Naive thymus-derived CD4-positive, alpha-beta T cell (primary cell): ENCODE measurements at places on chromosomes 16 and 17. TPM values are rescaled to one million over a fixed set of nuclear protein-coding genes. Genes with fewer than 3 reads are reported as not detected.
A peak's percentile ranks its signal among the peaks of the same experiment; 100 is the strongest.

DNA sequence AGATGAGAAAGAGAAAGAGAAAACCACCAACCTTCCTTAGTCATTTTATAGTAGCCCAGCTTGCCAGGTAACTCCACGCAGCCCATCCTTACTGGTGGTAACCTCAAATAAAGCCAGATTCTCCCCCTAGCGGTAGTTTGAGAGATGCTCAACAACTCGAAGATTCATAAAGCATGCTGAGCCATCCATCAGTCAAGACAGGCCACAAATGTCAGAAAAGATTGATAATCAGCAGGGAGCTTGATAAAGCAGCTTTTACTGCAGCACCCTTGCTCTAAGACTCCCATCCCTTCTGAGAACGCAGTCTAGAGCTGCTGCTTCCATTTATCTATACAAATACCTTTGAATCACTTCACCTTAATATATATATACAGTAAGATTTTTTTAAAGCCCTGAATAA is 451.5 kb upstream of the HSBP1 start:
- no peak for DNase-seq

- DNase-seq: no peak
Observed at GRCh38 chr16:83051451-83051850, 424.7 kb downstream of the CDH13 start.

The TEKT1 gene
- not detected for total RNA-seq

The CCL4 gene
- total RNA-seq: 29.6 TPM

DNA sequence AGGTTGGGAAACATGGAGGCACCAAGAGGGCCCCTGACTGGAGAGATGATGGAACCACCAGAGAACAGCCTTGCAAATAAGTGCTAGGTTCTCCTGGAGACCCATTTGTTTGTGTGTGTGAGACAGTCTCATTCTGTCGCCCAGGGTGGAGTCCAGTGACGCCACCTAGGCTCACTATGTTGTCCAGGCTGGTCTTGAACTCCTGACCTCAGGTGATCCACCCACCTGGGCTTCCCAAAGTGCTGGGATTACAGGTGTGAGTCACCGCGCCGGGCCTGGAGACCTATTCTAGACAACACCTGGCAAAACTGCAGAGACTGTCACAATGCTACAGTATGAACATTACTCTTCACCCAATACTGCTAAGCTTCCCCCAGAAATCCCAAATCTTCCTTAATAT is 1.5 kb downstream of the NPLOC4 start:
- no peak for DNase-seq

DNA sequence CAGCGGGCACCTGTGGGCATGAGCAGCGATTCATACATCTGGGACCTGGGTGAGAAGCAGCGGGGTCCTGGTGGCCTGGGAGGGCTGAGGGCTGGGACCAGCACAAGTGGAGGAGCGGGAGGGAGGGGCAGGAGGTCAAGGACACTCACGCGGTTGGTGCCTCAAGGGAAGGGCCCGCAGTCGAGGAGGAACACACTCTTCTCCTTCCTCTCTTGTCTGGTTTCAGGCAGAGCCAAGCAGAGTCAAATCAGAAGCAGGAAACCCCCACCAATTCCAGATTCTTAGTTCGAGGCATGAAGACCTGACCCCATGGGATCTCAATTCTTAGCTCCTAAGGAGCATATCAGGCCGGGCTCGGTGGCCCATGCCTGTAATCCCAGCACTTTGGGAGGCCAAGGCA is 15.7 kb downstream of the DNAI2 start:
- no peak for DNase-seq

DNA sequence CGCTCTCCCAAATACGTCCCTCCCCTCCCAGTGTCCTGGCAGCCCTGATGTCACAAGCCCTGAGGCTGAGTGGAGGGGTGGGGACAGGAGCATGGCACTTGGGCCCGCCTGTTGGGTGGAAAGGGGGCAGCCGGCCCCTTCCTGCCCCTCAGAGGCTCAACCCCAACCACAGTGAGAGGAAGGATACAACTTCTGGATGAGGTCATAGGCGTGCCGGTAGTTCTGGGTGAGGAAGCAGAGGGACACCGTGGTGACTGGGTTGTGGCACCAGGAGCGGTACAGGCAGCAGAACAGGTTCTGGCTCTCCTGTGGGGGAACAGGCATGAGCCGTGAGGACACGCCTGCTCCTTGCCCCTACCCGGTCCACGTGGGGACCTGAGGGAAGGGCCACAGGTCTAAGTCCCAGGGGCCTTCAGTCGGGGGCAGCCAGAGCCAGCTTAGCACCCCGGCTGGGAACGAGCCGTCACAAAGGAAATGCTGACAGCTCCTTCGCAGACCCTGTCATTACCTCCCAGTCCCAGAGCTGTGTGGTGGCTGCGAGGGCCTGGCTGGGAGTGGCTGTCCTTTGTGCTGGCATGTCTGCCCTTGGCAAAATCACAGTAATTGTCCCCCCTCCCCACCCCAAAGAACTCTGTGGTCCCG is 11.2 kb upstream of the MTSS2 start:
- DNase-seq: peak; percentile 18

- no peak for DNase-seq
Observed at GRCh38 chr16:16006650-16007049, 57.2 kb downstream of the ABCC1 start.

DNA sequence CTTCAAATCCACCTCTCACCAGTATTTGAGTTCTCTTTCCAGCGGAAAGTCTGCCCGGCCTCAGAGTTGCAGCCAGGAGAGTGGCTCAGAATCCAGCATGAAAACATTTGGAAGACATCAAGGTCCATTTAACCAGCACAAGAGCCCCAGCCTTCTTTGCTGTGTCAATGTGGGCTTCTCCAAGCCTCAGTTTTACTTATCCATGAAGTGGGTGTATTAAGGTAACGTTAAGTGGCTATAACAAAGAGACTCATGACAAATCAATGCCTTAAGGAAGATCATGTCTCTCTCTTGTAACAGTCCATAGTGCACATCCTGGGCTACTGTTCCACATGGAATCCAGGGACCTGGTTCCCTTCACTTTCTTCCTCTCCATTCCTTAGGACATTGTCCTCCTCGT is 959 bp upstream of the SPPL2C start:
- DNase-seq: no peak

GRCh38 chr17:19973156-19973555 is 4.5 kb downstream of the AKAP10 start:
- DNase-seq: no peak

DNA sequence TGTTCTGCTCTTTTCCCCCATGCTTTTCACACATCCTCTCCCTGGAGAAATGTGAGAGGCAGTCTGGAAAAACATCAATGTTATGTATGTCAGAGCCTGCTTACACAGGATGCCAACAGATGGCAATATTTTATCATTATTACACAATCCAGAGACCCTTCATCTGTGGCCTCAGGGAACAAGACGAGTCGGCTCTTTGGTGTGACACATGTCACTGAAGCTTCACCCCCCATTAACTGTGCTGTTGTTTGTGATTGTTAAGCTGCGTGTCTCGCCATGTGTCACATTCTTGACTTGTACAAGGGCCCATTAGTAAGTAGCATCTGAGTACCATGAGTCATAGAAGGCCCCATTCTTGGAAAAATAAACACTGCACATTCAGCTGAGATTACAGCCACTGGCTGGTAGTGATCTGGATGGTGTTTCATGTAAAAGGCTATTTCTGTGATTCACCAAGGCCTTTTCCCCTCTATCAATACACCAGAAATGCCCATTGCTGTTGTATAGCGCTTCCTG is 682.1 kb upstream of the SOX9 start:
- no peak for DNase-seq

GRCh38 chr16:31036691-31037090 is 3.3 kb downstream of the STX4 start:
- no peak for DNase-seq

DNA sequence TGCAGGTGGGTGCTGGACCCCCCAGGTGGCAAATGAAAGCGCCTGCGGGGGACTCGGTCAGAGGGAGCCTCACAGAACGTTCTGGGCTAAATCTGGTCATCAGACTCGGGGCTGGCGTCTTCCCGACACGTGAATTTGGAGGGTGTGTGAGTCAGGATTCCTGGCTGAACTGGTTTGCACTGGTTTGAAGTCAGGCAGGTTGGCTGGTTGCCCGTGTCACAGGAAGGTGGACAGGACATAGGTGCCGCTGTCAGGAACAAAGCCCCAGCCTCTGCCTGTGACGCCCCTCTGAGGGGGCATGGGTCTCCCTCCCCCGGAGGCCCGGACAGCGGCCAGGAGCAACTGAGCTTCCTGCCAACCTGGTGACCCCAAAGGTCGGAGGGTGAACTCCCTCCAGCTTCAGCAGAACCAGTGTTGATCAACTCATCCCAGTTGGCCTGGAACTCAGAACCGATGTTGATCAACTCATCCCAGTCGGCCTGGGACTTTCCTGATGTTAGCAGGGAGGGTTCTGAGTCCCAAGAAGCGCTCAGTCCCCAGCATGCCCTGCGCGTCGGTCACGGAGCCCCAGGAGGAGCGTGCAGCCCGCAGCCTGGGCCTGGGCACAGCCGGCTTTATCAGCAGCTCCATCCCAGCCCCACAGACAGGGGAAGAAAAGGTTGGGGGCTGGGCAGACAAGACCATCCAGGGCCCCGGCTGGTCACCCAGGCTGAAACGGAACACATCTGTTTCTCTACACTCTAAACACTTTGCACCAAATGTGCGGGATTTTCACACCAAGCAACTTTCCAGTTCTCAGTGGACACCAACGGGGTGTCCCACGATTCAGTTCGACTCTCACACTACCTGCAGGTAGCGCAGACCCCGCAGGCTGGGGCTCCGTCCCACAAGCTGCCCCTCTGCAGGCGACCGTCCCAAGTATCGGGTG is 14.4 kb upstream of the METRNL start:
- no peak for DNase-seq

GRCh38 chr17:17420082-17420481 is 56.7 kb upstream of the MED9 start:
- DNase-seq: no peak

- no peak for DNase-seq
Observed at GRCh38 chr16:66660422-66661209, 35.9 kb downstream of the CMTM4 start.

DNA sequence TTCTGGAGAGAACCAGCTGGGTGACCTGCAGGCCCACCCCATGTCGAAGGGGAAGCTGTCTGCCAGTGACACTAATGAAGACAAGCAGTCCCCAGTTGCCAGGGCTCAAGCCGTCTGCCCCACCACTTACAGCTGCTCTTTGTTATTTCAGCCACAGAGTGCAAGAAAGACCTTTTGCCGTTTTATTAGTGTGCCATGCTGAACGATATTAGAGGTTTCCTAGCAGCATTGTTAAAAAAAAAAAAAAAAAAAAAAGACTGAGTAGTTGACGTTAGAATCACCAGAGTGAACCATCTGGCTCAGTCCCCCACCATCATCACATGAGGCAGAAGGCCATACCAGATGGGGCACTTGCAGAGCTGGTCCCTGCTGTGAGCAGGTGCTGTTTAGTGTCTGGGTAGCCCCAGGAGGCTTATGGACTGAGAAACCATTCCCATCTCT is 26.5 kb upstream of the SLC39A11 start:
- no peak for DNase-seq

- DNase-seq: no peak
Observed at GRCh38 chr16:65283181-65283651, 161.4 kb upstream of the CDH11 start.

DNA sequence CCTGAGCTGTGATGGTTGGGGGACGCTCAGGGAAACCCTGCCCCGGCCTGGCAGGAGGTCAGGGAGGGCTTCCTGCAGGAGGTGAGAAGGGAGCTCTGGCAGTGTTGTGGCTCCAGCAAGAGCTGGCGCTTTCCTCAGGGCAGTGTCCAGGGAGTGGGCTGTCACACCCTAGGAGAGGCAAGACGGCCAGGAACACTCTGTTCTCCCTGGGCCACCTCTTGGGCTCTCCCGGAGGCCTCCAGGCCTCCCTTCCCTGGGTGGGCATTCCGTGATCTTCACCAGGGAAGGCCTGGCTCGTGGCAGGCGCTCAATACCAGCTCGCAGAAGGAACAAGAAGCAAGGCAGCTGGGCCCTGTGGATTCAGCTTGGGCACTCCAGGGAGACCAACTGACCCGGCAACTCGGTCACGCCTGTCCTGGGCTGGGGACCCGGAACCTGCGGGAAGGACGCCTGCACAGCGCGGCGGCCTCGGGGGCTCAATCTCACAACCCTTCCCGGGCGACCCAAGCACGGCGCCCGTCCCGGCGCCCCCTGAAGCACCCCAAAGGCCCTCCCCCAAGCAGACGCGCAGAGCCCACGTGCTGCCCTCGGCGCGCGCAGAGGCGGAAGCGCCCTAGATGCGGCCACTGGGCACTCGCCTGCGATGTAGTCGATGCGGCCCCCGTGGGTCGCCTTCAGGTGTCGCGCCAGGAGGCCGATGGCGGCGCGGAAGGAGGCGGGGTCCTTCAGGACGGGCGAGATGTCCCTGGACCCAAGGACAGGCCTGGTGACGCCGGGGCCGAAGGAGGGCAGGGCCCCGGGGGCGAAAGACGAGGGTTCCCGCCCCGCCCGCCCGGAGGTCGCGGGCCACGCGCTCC is 588 bp downstream of the APRT start:
- DNase-seq: peak; percentile 78

DNA sequence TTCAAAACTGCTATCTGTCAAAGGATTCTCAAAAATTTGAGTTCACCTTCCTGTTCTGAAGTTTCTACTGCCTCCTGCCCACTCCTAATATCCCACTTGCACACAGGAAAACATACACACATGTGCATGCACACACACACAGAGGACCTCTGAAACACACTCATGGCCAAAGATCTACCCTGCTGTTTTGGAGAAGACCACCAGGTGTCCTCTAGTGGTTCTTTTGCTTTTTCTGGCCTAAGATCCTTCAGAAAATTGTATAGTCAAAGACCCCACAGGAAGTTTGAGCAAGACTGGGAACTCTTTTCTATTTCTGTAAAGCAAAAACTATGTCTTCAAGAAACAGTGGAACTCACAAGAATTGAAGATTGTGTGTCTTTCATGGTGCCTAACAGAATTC is 90.2 kb downstream of the CDH8 start:
- no peak for DNase-seq

- DNase-seq: no peak
Observed at GRCh38 chr16:26457882-26458281, 608.8 kb upstream of the C16orf82 start.

- DNase-seq: no peak
Observed at GRCh38 chr16:23072084-23072599, 77.1 kb downstream of the USP31 start.

GRCh38 chr16:47511882-47512281 is 50.8 kb downstream of the PHKB start:
- DNase-seq: no peak

DNA sequence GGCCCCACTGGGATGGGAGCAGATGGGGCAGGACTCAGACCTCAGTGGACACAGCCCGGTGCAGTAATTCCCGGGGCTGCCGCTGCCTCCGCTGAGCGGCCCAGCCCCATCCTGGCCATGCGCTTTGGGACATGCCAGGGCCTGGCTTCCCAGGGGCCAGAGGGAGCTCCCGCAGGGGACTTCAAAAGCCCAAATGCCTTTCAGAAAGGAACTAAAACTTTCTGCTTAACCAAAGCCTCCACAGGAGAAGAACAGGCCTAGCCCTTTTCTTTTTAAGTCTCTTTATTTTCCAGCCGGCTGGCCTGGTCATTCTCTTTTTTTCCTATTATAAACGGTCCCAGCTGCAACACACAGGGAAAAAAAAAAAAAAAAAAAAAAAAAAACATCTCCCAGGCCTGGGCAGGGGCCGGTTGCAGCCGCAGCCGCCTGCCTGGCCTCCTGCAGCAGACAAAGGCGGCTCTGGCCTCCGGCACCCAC is 10.7 kb upstream of the ZNF423 start:
- DNase-seq: no peak
